Stimulated activated CD4-positive, alpha-beta T cell treated with anti-CD3 and anti-CD28 coated beads, Interleukin-4, amount 100 ng/mL, for 4 hours (primary cell): ENCODE measurements at places on chromosomes 5 and 9.

GRCh38 chr9:124795881-124796431, 19.0 kb downstream of the OLFML2A start:
- no peak for DNase-seq

- no peak for DNase-seq
Observed at GRCh38 chr5:141778683-141779082, 96.7 kb upstream of the ARAP3 start.

- DNase-seq, result no peak
Observed at GRCh38 chr5:93272108-93272507, 308.9 kb downstream of the NR2F1-AS1 start.

- DNase-seq, result no peak
Observed at GRCh38 chr5:178674334-178674733, 47.5 kb upstream of the CLK4 start.

DNA sequence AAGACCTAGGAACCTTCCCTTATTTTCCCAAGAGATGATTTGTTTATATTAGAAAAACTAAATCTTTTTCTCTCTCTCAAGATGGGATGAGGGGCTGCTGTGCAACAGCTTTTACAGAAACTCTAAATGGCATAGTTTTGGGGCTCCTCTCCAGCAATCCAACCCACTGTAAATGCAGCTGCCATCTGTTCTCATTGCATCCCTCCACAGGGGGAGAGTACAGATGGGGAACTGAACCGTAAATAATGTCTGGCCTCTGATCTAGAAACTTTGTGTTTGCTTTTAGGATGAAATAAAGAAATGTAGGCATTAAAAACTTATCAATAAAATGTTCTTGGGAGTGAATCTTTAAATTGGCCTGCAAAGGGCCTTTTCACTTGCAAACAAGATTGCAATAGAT, 291.4 kb downstream of the MCTP1 start:
- no peak for DNase-seq

- DNase-seq, result no peak
Observed at GRCh38 chr9:83651558-83651957, 28.6 kb downstream of the IDNK start.

- DNase-seq, result no peak
Observed at GRCh38 chr5:116834796-116835515, 260.3 kb upstream of the SEMA6A start.

DNA sequence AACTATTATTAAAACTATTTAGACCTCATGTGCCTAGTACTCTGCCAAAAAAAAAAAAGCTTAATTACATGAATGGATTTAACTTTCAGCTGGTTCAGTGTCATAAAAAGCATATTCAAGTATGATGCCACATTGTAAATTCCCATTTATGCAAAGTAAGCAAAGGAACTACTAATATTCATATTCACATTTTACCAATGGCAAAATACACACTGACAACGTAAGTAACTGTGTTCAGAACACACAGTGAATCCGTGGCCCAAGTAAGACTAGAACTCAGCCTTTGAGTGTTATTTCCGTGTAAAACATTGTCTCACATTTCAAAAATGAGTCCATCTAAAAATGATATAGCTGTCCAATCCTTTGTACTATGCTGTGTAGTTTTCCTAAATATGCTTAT, 56.8 kb downstream of the PPP2R2B start:
- no peak for DNase-seq

DNA sequence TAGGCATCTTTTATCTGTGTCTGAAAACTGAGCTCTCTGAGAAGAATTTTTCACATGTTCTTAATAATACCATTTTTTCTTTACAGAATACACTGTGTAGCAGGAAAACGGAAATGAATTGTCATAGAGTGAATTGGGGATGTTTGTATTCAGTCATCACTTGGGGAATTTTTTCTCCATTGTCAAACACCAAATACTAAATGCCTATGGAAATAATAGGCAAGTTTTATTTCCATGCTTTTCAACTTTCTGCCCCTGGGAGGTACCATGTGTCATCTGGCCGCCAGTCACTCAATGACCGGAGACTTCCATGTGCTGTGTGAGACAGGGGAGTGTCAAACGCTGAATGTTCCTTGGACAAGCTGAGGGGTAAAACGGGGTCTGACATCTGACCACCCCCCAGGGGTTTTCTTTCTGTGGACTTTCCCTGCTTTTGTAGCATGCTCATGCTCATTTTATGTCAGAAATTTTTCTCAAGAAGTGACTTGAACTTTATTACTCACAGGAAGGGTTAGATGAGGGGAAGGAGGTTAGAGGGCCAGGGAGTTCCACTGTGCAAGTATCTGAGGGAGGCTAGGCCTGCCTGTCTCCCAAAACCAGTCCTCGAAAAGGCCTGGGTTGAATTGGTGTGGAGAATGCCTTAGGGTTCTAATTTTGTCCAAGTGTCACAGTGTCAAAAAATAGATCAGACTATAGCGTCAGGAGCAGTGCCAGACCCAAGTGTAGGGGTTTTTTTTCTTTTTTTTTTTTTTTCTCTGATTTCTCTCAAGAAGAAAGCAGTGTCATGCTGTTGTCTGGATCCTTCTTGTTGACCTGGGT, 438.6 kb downstream of the AGTPBP1 start:
- DNase-seq, result no peak

- peak; percentile 78 for DNase-seq
Observed at GRCh38 chr5:119315516-119315949, 40.3 kb upstream of the TNFAIP8 start.

DNA sequence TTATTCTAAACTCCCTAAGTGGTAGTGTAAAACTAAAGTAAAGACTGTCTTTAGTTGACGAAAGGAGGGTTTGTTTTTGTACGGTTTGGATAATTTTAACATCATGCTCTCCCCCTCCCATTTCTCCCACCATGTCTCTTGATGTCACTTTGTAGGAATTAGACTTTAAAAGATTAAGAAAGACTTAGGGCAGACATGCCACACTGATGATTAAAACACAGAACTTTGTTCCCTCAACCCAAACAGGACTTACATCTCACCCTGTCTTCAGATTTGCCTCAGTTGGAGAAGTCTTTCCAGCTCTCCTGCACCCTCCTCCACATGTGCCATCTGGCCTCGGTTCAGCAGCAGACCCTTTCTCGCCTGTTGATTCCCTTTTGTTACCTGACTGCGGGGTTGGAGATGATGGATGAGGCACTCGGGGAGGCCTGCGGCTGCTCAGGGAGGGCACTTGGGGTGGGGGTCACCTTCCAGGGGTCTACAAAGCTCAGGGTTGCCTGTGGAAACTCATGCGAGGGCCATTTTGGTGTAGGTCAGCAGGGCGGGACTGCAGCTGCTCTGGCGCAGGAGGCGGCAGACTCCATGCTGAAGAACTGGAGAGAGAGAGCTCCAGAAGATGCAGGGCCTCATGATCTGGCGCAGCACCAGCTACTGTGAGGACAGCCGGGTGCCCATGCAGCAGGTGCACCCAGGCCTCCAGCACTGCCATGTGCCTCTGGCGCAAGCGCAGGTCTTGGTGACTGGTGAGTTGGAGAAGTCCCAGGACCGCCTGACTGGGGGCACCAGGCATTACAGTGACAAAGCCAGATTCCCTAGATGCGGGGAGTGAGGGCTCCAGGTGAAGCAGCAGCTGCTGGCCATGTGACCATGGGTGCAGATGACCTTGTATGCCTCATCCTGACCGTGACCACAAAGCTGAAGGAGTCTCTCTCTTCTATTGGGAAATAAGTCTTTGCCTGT, 24.5 kb upstream of the EXOC3 start:
- no peak for DNase-seq

DNA sequence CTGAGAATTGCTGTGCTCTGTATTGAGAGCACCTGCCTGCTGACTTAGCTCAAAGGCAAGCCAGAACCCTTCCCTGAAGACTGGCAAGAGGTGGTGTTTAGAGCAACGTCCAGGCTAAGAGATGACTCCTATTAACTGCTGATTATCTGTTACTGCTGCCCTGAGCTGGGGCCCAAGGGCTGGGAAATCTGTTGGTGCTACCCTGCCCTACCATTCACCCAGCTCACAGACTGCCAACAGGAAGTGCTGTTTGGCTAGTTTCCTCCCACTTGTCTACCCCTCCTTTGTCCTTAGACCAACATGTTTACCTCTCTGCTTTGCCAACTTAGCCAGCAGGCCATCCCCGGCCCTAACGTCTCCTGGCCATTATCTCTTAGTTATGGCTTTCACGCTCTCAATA, 6.9 kb downstream of the RAB24 start:
- DNase-seq, result no peak

- DNase-seq, result no peak
Observed at GRCh38 chr5:78500871-78501270, 140.5 kb downstream of the SCAMP1 start.

DNA sequence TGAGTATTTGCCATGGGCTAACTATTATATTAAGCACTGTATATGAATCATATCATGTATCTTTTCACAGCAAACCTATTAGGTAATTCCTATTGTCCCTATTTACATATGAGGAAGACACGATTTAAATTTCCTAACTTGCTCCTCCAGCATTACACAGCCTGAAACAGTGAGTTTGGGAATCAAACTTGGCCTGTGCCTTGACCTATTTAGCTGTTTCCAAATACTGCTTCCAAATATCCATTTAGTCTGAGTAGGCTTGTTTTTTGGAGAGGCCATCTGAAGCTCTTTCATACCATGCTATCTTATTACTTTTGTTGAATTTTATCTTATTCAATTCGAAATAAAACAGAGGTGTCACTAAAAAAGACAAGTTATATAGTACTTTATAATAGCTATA, 447.3 kb upstream of the MPDZ start:
- no peak for DNase-seq

DNA sequence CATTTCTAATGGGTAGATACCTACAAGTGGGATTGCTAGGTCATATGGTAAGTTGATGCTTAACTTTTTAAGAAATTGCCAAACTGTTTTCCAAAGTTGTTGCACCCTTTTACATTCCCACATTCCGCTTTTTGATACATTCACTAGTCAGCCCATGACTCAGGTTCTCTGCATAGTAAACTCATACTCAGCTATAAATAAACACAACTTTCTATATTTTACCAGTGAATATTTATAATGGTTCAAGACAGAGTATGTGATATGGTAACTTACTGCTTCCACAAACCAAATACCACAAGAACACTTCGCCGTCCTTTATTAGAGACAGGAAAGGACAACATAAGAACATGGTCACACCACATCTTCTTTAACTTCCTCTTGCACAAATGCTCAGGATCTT, 54.0 kb downstream of the PLPP1 start:
- no peak for DNase-seq

- no peak for DNase-seq
Observed at GRCh38 chr9:136558373-136558772, 12.5 kb upstream of the NOTCH1 start.

DNA sequence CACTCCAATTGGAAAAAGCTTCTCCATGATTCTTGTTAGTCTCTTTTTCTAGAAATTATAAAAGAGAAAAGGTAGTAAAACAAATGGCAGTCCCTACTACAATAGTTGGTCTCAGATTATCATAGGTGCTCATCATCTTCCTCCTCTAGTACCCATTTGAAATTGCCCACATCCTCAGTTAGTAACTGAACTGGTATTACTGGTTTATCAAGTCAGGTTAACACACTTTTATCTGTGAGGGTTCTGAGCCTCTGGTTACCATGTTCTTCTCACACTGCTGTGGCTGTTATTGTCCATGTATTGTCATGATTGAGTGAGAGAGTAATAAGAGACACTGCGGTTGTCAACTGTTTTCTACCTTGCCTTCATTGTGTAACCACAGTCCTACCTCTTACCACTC, 901.7 kb downstream of the TLE1 start:
- no peak for DNase-seq

GRCh38 chr9:103649086-103649485, 445.0 kb upstream of the SMC2 start:
- no peak for DNase-seq

- no peak for DNase-seq
Observed at GRCh38 chr5:57054671-57055070, 102.7 kb upstream of the MIER3 start.
